ENCODE measurements at places on chromosomes 4 and X.

DNA sequence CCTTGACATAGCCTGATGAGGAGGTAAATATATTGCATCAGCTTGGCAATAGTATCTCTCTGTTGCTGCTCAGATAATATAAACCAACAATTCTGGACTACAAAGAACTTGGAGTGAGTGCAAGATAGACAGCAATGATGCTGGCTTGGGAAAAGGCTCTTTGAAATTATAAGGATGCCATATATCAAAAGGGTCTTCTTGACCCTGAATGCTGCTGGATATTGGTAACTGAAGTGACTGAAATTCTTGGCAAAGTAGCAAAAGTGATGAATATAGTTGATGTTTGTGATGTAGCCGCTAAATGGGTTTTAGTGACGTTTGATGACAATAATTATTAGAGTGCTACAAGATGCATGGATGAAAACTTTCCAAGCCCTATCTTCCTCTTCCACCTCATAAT, 1391.6 kb downstream of the ADGRL3 start:
- DNase-seq: no peak

DNA sequence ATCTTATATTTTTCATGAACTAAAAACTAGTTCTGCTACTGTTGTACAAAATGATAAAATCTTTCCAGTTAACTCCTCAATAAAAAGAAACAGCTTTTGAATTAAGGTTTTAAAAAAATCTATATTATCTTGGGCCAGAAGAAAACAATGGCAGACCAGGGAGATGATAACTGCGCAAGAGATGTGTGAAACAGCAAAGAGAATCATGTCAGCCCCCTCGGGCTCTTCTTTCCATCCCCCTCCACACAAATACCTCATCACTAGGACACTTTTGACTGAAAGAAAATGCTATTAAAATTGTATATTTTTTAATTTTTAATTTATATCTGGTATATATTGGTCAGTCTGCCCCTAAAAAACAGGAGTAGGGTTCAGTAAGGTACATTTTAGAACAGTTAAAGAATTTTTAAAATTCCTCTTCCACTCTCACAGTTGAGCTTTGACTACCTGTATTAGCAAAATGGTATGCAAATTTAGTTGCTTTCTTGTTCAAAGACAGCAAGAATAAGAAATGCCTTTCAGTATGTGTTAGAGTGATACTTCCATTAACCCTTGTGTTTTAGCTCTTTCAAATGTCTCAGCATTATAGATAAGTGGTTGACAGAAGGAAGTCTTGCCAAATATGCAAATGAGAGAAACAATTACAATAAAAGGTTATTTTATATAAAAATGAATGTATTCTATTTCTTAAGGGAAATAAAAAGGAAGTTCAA, 36.4 kb upstream of the LCORL start:
- no peak for DNase-seq

GRCh38 chrX:152831391-152831790, 528 bp downstream of the NSDHL start:
- DNase-seq: no peak

DNA sequence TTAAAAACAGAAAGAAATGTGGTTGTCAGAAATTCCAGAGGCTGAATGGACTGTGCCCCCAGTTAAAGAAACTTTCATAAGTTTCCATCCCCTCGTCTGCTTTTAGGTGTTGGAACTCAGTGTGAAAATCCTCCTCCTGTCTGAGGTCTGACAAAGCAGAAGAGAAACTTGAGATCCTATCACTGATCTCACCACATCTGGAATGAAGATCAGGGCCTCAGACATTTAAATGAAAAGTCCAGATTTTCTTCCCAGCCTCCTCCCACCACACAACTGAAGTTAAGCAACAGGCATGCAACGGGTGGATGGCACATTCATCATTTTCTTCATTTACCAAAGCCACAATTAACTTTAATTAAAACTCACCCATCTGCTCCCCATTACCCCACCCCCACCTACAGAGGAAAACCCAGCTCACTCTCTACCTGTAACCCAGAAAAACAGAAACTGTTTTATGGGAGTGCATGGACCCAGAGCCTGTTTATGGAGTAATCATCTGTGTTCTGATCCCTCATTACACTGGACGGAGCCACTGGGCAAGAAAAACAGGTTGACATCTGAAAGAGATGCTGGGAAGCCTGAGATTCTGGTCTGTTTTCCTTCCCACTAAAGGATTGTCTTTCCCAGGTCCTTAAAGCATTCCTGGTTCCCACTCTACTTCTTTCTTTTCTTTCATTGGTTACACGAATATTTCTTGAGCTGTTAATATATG, 58.1 kb upstream of the HOPX start:
- DNase-seq: no peak

DNA sequence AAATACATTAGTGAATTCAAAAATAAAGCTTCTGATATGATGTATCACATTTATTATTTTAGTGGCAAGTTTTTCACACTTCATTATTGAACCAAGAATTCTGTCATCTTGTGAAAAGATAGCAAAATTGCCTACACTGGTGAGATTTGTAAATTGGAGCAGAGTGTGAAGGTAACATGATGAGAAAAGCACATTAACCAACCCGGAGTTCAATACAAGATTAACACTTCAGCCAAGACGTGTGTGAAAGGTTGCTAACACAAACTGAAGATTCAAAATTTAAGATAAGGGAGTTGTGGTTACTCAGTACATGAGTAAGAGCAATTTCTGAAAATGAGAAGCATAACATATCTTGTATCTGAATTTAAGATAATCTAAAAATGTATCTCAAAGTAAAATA, 346.7 kb downstream of the PDHA2 start:
- DNase-seq: no peak

GRCh38 chr4:183241322-183241640, 78.8 kb downstream of the CLDN22 start:
- DNase-seq: no peak

Data from right kidney (tissue), 9 donors.